ENCODE measurements at places on chromosomes 2 and 18.

- no peak for DNase-seq
Observed at GRCh38 chr2:53867169-53867568, 7.4 kb upstream of the GPR75 start.

GRCh38 chr2:213221957-213222356, 62.3 kb upstream of the SPAG16 start:
- no peak for DNase-seq

GRCh38 chr2:74188018-74188601, 9.4 kb upstream of the MOB1A start:
- DNase-seq, result no peak

DNA sequence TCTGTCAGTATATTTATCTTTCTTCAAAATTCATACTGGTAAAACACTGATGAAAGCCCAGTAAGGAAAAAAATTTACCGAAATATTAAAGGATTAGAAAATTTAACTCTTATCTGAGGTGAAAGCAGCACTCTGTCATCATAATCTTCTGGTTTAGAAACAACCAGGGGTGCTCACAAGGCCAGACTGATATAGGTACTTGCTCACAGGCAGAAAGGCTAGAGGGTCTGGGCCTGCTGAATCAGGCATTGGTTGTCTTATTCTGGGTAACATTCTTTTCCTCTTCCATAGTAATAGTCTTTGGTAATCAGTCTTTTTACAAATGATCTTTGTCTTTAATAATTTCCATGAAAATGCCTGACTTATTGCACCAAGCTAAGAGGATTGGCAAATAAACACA, 221.4 kb upstream of the TFPI start:
- DNase-seq, result no peak

DNA sequence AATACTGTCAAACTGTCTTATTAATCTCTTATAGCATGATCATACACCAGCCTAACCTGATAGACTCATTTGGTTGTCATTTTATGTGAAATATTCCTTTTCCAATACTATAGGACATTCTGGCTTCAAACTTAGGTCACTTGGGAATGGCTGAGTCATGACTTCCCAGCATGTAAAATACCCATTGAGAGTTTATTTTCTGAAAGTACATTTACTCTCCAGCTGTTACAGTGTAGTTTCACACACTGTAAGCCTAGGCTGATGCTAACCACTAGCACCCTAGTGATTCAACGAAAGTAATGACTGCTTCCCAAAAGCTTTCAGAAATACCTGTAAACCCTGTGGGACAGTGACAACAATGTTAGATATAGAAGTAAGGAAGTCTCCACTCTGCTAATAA, 93.8 kb downstream of the FIGN start:
- DNase-seq, result no peak

Data from CD14-positive monocyte (primary cell).